Body of pancreas (tissue), 4 donors: ENCODE measurements at places on chromosomes 6 and 20. TPM values are rescaled to one million over a fixed set of nuclear protein-coding genes. Genes with fewer than 3 reads are reported as not detected.

GRCh38 chr6:7974565-7974937 is 64.0 kb upstream of the TXNDC5 start:
- no peak for DNase-seq

GRCh38 chr20:57536771-57537724 is 12.1 kb upstream of the CTCFL start:
- DNase-seq = no peak

DNA sequence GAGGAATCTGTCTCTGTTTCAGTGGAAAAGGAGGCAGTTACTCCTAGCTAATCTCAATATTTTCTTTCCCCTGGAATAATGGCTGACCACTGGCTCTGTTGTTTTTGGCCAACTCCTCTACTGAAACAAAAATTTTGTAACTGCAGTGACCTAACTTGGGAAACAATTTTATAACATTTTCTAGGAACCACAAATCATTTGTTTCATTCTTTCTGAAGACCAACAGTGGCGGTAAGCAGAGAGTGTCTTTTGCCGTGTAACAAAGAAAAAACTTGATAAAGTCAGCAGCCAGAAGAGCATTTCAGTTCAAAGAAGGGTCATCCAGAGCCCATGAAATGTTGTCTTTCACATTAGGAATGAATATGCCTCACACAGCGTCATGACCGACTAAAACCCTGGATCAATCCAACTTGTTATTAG is 11.8 kb upstream of the BFSP1 start:
- no peak for DNase-seq

SYNGAP1 gene
- total RNA-seq = 5.4 TPM

GSTA4 gene
- 27.7 TPM for total RNA-seq

DNA sequence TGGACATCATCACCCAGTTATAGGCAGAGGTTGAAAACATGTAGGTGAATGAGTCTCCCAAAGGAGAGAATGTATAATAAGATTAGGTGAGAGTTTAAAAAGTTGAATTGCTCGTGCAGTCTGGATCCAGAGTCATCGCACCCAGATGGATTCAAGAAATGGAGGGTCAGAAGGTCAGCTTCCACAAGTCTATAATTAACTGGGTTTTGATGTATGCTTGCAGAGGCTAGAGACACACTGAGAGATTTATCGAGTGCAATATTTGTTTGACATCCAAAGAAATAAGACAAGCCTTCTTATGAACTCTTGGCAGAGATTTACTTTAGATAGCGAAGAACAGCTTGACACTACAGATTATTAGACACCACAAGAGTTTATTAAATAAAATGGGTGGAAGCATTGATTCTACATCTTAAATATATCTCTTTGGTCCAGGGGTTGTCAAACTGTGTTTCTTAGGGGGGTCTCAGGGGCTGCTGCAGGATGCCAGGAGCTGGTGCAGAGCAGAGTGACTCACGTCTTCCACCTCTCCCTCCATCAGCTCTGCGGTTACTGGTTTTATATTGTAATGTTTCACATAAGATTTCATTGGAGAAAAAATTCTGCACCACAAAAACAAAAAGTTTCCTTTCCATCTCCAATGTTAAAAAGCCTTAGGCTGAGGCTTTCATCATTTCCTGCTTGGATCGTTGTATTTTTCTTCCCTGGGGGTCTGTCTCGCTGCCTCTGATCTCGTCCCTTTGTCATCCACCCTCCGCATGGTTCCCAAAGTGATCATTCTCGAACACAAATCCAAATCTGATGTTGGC is 176.2 kb upstream of the AHI1 start:
- no peak for DNase-seq

TNXB gene
- total RNA-seq = 24.9 TPM

DNA sequence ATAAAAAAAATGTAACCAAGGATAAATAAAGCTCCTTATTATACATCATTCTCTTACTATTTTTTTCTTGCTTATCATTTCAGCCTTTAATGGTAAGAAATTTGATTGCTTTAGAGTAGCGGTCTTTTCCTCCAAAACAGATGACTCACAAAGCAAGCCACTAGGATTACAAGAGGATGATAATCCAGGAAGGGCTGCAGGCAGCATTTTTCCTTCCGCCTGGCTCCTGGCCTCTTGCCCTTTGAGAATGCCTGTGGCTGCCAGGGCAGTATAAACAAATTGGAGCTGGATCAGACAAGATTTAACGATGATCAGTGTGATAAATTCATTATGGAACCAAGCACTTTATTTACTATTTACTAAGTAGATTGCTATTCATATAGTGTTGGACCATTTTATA is 9.7 kb upstream of the FBXL4 start:
- no peak for DNase-seq

DNA sequence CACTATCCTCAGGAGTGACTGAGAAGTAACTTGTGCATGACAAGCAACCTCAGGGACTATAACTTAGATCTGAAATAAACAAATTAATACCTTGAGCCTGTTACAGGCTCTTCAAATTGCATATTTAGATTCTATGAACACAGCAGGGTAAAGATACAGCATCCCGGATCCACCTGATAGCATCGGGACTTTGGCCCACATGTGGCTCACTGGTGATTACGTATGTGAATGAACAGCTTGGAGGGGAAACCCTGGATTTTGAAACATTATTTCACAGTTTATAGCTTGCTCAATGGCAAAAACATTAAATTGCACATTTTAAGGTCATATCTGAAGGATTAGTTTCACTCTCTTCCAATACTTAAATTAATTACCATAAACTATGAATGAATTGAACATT is 133.2 kb downstream of the KHDRBS2 start:
- no peak for DNase-seq

TRIM10 gene
- total RNA-seq = not detected

GRCh38 chr6:149917679-149918078 is 5.2 kb downstream of the RAET1G start:
- no peak for DNase-seq

- no peak for DNase-seq
These were observed 18.0 kb upstream of the UBE2V1 start for GRCh38 chr20:50130995-50131394.

FAM83C gene
- total RNA-seq = not detected

OPN5 gene
- not detected for total RNA-seq

SYNDIG1 gene
- total RNA-seq = 0.78 TPM

OR12D2 gene
- not detected for total RNA-seq

PRSS16 gene
- total RNA-seq = 43.8 TPM
